ENCODE measurements at places on chromosomes 6 and 20.

GRCh38 chr20:49259284-49259683, 18.6 kb downstream of the ZNFX1 start:
- DNase-seq = no peak

DNA sequence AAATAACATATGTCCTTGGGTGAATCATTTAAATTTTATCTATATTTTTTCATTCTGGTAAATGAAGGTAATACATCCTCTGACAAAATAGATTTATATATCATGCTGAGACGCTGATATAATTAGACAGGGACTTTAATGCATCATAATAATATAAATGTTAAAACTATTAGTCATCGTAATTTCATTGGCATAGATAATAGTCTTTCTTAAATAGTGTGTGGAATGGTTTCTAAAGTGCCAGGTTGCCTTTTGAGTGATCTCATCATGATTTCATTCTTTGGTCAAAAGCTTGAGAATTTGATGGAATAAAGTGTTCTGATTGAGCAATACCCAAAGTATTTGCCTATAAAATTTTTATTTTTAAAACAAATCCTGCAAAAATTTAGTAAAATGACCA, 43.2 kb upstream of the BMP5 start:
- no peak for DNase-seq

DNA sequence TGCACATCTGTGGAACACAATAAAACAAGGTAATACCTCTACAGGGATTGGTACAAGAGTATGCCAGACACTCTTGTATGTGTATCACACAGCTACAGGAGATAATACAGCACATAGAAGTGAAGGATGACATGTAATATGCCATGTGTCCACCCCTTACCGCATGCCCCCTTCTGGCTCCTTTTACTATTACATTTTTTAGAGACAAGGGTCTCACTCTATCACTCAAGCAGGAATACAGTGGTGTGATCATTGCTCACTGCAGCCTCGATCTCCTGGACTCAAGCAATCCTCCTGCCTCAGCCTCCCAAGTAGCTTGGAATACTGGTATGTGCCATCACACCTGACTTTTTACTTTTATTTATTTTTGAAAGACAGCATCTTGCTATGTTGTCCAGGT, 4.2 kb upstream of the NCR3 start:
- DNase-seq = no peak

GRCh38 chr6:153167061-153167891, 36.2 kb upstream of the RGS17 start:
- no peak for DNase-seq

DNA sequence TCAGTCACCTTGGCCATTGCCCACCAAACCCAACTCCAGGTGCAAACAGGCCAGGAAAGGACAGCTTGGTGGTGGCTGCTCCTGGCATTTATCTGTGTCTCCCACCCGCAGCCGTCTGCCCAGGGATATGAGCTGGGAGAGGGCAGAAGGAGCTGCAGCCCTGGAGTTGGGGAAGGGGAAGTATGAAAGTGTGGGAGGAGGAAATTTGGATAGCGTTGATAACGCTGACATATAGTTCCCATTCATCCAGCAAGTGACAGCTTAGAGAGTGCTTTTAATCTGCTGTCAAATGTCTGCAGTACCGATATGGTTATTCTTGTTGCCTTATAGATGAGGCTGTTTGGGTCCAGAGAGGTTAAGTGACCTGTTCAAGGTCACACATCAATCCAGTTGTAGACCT, 741 bp downstream of the KCNK16 start:
- DNase-seq = no peak

- DNase-seq = no peak
These were observed 21.2 kb downstream of the SNPH start for GRCh38 chr20:1287306-1287705.

DNA sequence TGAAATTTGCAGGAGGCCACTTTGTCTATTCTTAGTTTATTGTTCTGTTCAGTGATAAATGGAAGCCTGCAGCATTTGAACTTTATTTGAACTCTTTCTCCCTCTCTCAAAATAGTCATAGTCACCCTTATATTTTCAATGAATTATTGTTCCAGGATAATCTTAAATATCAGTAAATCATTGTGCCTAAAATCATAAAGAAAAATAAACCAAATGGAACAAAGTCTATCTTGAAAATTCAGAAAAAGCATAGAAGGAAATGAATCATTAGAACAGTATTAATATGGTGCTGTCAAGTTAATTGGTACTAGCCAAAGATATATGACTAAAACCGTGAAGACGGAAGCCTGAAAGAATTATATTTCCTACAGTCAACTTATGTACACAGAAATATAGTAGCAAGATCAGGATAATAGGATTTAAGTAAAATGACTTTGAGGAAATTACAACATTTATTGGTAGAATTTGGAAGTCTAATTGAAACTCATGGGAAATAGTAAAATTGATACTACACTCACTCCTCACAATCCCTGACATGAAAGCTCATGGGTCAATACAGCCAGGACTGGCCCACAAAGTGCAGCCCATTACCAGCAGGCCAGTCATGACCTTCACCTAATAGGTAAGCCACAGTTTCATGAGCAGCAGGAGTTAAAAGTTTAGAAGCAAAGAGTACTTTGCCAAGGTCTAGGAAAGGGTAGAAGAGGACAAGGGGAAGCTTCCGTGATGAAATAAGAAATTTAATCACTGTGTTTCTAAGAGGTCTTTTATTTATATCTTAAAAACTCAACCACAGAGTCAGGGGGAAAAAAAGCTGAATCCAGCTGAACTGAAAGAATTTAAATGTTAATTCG, 119.9 kb upstream of the ENPP5 start:
- DNase-seq = no peak

GRCh38 chr6:105364243-105364642, 38.6 kb downstream of the PREP start:
- no peak for DNase-seq

GRCh38 chr6:150327117-150327774, 41.6 kb upstream of the IYD start:
- no peak for DNase-seq

DNA sequence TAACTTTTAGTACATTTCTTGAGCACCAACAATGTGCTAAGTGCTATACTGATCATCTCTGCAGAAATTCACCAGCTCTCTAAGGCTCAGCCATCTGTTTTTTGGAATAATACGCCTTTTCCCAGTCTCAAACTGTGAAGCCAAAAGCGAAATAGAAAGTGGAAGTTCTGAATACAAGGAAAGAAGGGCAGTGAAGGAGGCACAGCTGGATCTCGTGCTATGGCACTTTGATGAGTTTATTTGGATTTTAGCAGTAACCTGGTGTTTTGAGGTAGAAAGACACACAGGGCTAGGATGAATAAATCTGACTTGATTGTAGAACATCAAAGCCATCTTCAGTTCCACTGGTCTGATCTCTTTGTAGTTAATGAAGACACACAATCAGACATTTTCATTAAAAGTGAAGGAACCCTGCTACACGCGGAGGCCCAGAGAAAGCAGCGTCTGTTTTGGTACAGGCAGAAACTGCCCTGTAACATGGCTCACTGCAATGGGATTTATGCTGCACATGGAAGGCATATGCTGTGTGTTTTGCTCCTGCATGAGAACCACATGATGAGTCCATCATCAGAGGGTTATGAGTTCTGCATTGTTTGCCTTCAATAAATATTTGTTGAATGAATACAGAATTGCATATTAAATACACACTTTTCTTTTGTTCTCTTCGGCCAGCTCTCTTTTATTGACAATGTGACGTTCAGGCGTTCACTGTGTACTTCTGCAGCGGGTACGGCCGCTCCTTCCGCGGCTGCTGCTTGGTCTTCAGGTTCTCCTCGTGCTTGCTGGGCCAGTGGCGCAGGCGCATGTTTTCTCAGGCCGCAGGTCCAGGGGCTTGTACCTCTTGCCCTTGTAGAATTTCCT, 100.9 kb downstream of the PREP start:
- no peak for DNase-seq

DNA sequence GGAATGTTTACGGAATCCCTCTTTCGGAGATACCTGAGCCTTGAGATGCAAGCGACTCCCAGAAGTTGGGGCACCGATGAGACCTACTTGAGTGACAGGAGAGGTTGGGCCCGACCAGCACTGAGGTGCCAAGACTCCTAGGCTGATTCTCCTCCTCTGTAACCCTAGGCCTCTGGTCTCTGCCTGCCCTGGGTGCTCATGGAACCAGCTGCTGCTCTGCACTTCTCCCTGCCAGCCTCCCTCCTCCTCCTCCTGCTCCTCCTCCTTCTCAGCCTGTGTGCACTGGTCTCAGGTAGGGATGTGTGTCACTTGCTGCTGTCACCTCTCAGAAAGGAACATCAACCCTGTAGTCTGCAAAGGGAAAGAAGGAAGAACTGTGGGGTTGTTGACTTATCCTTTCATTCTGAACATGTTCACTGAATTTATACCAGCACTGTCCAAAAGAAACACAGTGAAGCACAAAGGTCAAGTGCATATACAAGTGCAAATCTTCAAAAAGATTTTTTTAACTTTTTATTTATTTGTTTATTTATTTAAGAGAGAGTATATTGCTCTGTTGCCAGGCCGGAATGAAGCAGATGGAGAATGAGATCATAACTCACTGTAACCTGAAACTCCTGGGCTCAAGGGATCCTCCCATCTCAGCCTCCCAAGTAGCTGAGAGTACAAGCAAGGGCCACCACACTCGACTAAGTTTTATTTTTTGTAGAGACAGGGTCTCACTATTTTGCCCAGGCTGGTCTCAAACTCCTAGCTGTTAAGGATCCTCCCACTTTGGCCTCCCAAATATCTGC, 913 bp downstream of the BTN2A2 start:
- no peak for DNase-seq

- DNase-seq = no peak
These were observed 22.8 kb downstream of the KIF13A start for GRCh38 chr6:17964633-17965032.

DNA sequence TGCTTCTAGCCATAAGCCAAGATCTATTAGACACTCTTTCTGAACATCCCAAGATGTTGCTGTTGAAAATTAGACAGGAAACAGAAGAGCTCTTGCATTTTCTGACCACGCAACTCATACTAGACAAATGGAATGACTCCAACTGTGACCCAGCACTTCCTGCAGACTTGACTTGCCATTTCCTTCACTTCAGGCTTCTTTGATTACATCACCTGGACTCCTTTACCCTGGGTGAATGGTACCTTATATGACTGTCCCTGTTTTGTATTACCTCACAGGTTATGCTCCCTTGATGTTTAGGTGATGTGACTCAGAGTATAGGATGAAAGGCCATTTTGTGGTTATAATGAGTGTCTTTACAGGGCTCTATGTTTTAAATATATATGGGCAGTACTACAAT, 236.1 kb downstream of the BMP2 start:
- no peak for DNase-seq

DNA sequence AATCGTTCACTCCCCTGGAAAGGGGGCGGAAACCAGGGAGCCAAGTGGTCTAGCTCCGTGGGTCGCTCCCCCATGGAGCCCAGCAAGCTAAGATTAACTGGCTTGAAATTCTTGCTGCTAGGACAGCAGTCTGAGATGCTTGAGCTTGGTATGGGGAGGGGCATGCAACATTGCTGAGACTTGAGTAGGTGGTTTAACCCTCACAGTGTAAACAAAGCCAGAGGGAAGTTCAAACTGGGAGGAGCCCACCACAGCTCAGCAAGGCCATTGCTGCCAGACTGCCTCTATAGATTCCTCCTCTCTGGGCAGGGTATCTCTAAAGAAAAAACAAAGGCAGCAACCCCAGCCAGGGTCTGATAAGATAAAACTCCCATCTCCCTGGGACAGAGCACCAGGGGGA, 43.2 kb downstream of the COL21A1 start:
- no peak for DNase-seq
